ENCODE measurements at places on chromosomes 4 and X.

GRCh38 chr4:27024805-27025204 lies 164.2 kb downstream of the STIM2 start:
- no peak for DNase-seq

DNA sequence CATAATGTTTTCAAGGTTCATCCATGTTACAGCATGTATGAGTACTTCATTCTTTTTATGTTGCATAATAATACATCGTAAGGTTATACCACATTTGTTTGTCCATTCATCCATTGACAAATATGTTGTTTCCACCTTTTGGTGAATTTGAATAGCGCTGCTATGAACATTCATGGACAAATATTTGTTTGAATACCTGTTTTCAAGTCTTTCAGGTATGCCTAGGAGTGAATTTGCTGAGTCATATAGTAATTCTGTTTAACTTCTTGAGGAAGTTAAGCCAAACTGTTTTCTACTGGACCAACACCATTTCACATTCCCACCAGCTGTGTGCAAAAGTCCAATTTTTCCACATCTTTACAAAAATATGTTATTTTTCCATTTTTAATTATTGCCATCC lies 31.5 kb downstream of the IRS4 start:
- no peak for DNase-seq

- DNase-seq, result no peak
Measured at GRCh38 chrX:114058988-114059418, 524.9 kb upstream of the HTR2C start.

DNA sequence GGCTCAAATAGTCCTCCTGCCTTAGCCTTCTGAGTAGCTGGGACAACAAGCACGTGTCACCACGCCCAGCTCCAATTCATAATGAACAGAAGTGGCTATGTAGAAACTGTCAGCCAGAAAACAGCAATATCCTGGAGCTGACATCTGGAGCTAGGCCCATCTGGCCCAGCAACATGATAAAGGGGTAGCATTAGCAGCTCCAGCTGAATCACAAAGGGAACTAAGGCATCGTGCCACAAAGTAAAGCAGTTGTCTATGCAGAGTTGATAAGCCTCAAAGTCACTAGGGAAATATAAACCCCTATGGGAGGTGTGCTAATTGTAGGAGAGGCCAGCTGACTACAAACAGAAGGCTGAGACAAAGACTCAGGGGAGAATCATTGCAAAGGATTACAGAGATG lies 270.5 kb upstream of the GPC4 start:
- DNase-seq, result no peak

DNA sequence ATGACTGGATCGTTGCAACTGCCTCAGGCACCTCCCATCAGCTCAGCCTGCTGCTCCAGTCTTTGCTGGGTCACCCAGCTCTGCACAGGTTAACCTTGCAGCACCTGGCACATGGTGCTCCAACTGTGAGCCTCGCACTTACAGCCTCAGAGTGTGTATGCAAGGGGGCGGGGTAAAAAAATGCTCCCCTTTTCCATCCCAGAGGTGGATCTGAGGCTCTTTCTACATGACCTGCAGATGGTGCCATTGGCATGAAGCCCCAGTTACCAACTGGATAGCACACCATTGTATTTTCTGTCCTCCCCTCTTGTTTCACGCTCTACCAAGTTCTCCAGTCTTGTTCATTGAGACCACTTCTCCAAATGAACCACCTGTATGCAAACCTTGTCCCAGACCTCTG lies 46.2 kb upstream of the TRPC3 start:
- DNase-seq, result no peak

GRCh38 chrX:87873347-87873941 lies 355.8 kb downstream of the KLHL4 start:
- DNase-seq, result no peak

GRCh38 chr4:26515936-26516335 lies 25.7 kb upstream of the CCKAR start:
- no peak for DNase-seq

DNA sequence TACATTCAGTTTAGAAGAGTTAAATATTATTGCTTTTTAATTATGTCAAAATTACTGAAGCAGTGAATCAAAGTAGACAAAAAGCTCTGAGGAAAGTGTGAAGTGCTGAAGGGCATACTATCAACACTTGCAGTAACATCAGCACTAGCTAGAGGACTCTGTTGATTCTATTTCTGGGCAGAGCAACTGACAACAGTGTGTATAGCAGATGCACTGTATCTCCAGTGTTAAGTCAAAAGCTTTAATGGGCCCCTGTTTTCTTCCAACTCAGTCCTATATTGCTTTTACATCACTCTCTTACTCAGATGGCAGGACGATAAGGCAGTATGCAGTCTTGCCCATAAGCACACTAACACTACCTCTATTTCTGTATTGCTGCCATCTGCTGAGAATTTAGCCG lies 435.2 kb upstream of the AMOT start:
- no peak for DNase-seq

GRCh38 chr4:140799686-140800225 lies 43.6 kb upstream of the TBC1D9 start:
- no peak for DNase-seq

GRCh38 chrX:75911716-75912115 lies 126.7 kb upstream of the MAGEE2 start:
- no peak for DNase-seq

DNA sequence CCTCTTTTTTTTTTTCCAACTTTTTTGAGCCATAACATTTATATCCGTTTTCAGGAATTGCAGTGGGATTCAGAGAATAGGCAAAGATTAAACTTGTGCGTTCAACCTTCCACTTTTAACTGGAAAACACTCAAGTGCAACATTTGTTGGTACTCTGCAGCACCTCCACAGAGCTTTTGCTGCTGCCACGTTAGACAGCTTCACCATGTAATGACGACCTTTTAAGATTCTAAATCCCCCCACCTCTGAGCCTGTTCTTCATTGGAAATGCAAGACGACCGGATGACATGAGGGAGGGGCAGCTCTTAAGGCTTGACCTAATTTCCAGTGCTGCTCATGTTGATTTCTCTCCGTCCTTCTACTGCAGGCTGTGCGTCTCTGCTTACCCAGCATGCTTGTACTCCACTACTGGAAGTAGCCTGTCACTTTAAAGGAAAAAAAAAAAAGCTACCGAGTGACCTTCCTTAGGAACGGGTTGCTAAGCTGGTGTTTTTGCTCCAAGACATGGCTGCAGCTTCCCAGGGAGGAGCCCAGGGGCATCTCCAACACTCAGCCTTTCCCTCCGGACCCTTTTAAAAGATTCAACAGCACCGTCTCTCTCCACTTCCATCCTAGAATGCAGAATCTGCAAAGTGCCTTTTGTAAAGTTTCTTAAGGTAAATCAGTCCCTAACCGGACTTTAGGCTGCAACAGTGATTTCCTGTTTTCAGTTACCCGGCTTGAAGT lies at the start of gene CC2D2A:
CC2D2A (plus strand) TSS at position 481 of the 726 bp plus-strand sequence. CDS start 6,051 bp downstream, outside the sequence.
- no peak for DNase-seq

GRCh38 chrX:130105244-130105643 lies 5.1 kb downstream of the ELF4 start:
- DNase-seq, result no peak

DNA sequence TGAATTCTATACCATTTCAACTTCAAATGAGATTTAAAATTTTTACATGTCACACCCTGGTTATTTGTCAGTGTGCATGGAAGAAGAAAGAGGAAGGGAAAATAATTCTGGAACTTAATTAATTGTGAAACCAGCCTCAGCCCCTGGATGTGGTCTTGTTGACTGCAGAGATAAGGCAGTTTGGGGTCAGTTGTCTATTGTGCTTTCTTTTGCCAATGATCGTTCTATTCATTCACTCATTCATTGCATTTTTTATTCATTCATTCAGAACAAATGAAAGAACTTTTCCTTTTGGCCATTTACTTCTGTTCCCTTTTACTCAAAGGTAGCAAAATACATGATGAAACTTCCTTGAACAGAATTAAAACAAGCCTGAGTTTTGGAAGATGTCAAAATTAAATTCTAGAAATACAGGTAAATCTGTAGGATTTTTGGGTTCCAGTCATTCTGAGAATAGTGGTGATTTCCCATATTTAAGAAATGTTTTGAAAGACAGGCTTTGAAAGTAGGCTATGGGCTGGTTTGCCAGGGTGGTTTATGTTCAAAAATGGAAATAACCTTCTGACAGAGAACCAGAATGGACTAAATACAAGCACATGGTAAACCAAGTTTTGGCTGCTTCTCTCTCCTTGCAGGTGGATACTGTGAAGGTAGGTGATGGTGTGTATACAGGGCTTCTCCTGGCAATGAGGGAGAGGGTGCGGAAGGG lies 35.7 kb downstream of the PARM1 start:
- DNase-seq, result no peak

GRCh38 chr4:74570095-74570494 lies 125.2 kb downstream of the AREG start:
- DNase-seq, result no peak

- DNase-seq, result no peak
Measured at GRCh38 chr4:184713887-184714286, 20.0 kb downstream of the CENPU start.

- no peak for DNase-seq
Measured at GRCh38 chr4:97938141-97938540, 205.1 kb downstream of the STPG2 start.

DNA sequence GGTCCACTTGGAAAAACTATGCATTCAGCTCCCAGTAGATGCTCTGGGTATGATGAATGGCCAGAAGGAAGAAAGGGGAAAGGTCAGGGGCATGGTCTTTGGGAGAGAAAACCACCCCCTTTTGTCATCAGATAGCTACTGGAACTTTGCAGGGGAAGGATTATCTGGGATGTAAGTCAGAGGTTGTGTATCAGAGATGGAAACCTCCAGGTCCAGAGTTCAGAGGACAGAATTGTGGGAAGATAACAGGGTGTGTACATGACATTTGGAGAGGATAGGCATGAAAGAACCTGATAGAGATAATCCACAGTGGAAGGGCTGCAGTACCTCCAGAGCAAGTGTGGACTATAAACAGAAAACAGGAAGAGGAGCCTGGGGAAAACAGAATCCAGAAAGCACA lies 262.7 kb downstream of the SPRY1 start:
- DNase-seq, result no peak

DNA sequence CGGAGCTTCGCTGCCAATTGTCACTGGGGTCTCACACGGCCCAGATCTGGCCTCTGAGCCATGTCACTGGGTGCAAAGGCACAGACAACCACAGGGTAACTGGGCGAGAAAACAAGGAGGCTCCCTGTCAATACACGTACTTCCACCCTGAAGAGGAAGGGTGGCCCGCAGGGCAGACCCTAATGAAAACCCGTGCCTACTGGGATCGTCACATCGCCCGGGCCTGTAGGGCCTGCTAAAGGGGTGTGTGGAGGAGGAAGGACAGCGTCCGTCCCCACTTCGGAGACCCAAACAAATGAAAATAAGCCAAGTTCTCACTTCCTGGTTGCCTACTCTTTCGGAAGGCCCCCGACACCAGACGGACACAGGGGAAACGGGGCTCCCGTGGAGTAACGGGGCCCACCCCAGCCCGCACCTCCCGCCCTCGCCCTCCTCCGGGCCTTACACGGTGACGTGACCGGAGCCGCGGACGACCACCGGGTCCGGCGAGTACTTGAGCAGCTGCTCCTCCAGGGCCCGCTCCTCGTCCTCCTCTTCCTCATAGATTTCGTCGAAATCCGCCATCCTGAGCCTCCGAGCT lies 578 bp downstream of the CHIC2 start:
- peak; percentile 4 for DNase-seq

GRCh38 chrX:153401133-153401764 lies at the start of gene PNMA6E:
Gene PNMA6E (minus strand): TSS chrX:153401350. CDS start chrX:153398849, 2,501 bp downstream.
- no peak for DNase-seq

GRCh38 chr4:25178838-25179261 lies 18.6 kb upstream of the SEPSECS start:
- no peak for DNase-seq

- peak; percentile 7 for DNase-seq
Measured at GRCh38 chrX:136880003-136880451, 498 bp downstream of the RBMX start.

GRCh38 chrX:153703036-153703370 lies 15.3 kb downstream of the SLC6A8 start:
- no peak for DNase-seq

GRCh38 chr4:74097631-74098426 lies 1.2 kb downstream of the CXCL2 start:
- DNase-seq, result no peak

DNA sequence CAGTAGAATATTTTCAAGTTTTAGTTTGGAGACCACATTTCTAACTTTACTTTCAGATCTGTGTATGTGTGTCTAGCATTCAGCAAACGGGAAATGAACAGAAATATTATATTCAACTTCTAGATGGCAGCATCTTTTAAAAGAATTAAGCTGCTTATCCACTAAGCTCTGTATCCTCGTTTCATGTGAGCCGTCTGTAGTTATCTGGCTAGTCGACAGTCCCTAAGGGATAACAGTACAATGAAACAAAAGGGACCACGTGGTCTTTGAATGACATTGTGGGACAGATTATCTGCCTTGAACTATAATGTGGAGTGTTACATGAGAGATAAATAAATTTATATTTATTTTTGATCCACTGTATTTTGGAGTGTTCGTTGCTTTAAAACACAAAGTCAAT lies 35.8 kb upstream of the PRSS12 start:
- DNase-seq, result no peak

DNA sequence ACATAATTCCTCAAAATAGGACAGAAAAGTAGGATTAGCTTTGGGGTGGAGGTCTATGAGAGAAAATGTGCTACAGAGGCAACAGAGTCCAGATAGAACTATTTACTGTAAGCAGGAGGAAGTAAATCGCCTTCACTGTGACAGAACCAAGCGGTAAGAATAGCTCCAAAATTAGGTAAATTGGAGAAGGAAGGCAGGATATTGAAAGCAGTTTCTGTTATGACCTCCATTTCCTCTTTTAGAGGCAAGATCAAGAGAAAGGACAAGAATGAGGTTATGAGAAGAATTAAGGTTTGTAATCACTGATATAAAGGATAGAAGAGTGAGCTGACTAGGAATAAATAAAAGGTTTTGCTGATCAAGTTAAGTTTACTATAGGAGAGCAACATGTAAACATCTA lies 44.1 kb upstream of the NEUROG2 start:
- DNase-seq, result no peak
